ENCODE measurements at places on chromosomes 11 and 22. TPM values are rescaled to one million over a fixed set of nuclear protein-coding genes. Genes with fewer than 3 reads are reported as not detected.

DNA sequence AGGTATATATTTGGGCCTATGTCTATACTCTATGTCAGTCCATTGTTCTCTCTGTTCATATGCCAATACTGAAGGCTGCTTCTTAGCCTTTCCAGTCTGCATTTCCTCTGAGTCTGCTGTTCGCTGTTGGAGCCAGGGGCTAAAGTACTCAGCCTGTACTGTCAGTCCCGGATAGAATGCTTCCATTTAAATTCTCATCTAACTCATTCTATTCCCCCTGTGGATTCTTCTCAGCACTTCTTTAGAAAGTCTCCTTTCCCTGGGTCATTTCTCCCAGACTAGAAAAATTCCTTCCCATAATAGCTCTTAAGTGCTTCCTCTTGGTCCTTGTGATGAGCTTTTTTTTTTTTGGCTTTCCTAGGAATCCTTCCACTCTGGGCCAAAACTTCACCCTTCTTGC is 293.1 kb downstream of the KIRREL3 start:
- no peak overlapping the region for H3K4me3 ChIP-seq
- H3K27me3 ChIP-seq, result no peaks in the 10 kb centered on the region

DNA sequence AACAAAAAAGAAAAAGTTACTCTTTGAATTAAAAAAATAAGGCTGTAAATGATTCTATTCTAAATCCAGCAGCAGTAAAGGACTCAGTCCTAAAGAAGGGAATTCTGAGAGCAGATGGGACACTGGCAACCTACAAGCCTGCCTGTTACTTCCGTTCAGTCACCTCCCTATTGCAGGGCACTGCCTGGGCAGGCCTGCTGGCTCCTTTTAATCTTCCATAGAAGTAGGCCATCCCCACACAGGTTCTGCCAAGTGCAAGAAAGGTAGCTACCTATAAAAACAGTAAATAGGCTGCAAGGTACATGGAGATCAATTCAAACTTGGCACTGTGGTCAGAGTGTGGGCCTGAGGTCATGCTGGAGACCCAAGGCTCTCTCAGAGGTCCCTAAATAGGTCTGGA is 136.4 kb downstream of the TRIM44 start:
- no peaks in the 10 kb centered on the region for H3K27me3 ChIP-seq
- no peak for DNase-seq
- no peaks in the 10 kb centered on the region for H3K4me1 ChIP-seq
- no peaks in the 10 kb centered on the region for H3K36me3 ChIP-seq

Gene MUC5B
- total RNA-seq, result not detected

Gene TUB
- total RNA-seq, result 5.6 TPM

Gene FAM76B
- 24.2 TPM for total RNA-seq

DNA sequence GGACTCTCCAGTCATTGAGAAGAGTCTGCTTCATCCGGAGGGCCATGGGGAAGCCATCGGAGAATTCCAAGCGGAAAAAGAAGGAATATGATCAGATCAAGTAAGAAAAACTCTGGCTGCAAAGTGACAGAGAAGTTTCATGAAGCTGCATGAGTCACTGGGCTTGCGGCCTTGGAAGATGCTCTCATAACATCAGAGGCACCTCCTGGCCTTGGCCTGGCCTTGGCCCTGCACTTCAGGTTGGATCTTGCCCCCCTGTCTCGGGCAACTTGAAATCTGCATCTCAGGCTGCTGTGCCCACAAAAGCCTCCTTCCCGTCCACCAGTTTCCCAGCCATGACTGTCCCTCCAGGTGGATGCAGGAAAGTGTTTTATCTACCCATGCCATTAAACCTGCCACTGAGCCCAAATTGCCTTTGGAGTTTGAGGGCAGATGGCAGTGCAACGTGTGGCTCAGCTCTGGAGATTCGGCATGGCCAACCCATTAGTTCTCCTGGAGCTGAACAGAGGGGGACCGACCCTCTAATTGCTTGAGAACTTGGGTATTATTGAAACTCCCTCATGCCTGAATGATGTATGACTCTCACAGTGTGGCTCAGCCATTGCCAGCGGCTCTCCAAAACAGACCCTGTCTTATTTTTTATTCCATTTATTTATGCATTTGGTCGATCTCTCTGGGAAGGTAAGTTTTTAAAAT is 66.7 kb downstream of the SEZ6L start:
- no peak overlapping the region for H3K27ac ChIP-seq
- H3K4me1 ChIP-seq, result no peaks in the 10 kb centered on the region
- H3K4me3 ChIP-seq, result no peak overlapping the region

- no peak overlapping the region for H3K4me3 ChIP-seq
- no peaks in the 10 kb centered on the region for H3K27me3 ChIP-seq
- no peak for DNase-seq
- H3K4me1 ChIP-seq, result peaks cover 14% of the 10 kb centered on the region
These were observed 94.3 kb downstream of the RNF169 start for GRCh38 chr11:74842967-74843366.

DNA sequence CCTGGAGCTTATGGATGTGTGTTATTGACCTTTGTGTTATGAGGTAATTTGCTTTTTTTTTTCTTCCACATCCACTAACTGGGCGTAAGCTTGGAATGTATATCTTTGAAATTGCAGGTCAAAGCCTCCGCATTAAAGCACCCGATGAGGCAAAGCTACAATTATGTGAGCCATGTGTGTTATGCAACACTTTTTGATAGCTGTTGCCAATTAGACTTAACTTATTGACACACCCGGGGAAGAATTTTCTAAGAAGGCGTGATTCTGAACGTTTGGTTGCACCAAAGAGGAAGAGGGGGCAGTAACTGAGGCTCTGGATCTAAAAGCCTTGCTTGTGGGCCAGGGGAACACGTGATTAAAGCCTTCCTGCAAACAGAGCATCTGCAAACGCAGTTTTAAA is 610 bp upstream of the TEX12 start:
- H3K36me3 ChIP-seq, result no peaks in the 10 kb centered on the region
- H3K27me3 ChIP-seq, result no peaks in the 10 kb centered on the region
- no peak overlapping the region for H3K4me3 ChIP-seq
- no peak overlapping the region for H3K27ac ChIP-seq
- DNase-seq, result peak; percentile 51

DNA sequence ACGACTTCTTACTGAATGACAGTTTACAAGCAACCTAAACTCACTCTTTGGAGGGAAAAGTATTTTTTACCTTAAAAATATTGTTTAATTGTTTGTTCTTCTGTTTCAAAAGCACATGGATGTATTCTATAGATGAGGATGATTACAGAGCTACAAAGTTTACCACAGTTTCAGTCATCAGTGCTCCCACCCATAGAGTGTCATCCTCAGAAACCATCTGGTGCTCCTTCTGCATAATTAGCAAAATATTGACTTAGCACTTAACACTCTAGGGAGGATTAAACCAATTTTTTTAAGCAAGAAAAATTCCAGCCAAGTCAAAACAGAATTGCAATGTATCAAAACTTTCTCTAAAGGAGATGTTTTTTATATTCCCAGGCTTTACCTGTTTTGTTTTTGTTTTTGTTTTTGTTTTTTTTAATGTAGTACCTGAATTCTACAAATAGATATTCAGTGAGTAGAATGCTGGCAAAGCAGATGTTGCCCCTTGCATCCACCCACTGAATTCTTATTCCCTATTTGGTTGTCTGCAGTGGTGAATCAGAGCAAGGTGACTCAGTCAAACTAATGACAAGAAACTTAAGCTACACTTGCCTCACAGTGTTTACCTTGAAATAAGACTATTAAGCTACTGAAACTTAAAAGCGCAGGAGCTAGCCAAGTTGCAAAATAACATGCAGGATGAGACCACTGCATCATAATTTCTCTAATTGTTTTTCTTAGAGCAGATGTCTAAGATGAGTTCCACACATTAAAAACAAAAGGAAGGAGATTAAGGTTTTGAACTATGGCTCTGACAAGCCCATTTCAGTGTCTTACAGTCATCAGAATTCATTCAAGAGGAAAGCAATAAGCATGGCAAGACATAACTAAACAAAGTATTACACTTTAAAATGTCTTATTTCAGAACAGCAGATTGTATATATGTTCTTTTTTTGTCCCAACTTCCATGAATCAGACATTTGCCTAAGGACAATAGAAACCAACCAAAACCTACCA is 155.1 kb upstream of the SOX6 start:
- no peak overlapping the region for H3K27ac ChIP-seq
- no peaks in the 10 kb centered on the region for H3K4me1 ChIP-seq
- DNase-seq, result no peak
- no peaks in the 10 kb centered on the region for H3K36me3 ChIP-seq

DNA sequence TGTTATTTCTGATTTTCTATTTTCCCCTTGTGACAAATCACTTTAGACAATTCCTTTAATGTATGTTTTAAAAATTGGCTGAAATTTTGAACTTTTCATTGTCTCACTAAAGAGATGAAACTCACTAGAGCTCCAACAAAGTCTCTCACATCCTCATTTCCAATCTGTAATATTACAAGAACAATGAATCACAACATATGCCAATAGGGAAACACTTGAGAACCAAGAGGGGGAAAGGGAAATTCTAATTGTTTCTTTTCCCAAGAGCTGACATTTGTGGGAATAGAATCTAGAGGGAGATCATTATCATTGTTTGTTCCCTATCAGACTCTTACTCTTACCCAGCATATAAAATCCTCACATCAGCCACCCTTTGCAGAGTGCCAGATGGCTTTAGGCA is 28.2 kb downstream of the OR10D3 start:
- no peak for DNase-seq
- H3K27ac ChIP-seq, result no peak overlapping the region
- no peak overlapping the region for H3K4me3 ChIP-seq
- H3K36me3 ChIP-seq, result no peaks in the 10 kb centered on the region

DNA sequence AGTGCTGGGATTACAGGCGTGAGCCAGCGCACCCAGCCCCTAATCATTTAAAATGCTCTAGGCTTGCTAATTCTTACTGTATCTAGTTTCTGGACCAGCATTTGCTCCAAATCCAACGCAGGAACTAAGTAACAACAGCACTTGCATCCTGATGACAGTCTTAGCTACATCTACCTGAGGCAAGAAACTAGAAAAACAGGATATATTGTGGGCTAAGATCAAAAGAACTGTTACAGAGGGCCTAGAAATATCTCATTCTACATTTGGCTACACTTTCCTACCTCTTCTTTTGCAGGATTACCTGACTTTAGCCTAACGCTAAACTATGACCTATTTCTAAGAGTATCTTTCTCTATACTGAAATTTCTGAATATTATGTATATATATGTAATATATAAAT is 7.8 kb downstream of the DCDC1 start:
- no peaks in the 10 kb centered on the region for H3K36me3 ChIP-seq
- H3K4me3 ChIP-seq, result no peak overlapping the region
- H3K4me1 ChIP-seq, result no peaks in the 10 kb centered on the region
- no peak overlapping the region for H3K27ac ChIP-seq
- no peaks in the 10 kb centered on the region for H3K27me3 ChIP-seq

Gene CTSW
- total RNA-seq, result not detected

Gene ZP1
- total RNA-seq, result not detected
